ENCODE measurements at places on chromosomes 5 and 9.

GRCh38 chr9:33125461-33125860 lies 41.7 kb downstream of the B4GALT1 start:
- DNase-seq: no peak

DNA sequence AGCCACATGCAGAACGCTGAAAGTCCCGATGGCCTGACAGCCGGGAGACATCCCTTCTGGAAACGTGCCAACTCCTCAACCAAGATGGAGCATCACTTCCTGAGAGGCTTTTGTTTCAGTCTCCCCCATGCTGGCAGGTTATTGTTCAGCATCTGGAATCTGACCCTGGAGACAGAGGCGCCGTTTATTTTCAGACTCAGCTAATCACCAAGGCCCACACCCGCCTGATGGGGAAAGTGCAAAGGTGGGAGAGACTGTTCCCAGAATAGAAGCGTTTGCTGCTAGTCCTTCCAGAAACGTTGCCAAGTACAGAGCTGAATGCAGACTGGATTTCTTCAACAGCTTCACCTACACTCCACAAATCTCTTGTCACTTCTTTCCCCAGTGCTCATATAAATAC lies 41.8 kb upstream of the S1PR3 start:
- DNase-seq: peak; percentile 73

- DNase-seq: no peak
These were observed 1.6 kb upstream of the PHYKPL start for GRCh38 chr5:178234121-178234749.

DNA sequence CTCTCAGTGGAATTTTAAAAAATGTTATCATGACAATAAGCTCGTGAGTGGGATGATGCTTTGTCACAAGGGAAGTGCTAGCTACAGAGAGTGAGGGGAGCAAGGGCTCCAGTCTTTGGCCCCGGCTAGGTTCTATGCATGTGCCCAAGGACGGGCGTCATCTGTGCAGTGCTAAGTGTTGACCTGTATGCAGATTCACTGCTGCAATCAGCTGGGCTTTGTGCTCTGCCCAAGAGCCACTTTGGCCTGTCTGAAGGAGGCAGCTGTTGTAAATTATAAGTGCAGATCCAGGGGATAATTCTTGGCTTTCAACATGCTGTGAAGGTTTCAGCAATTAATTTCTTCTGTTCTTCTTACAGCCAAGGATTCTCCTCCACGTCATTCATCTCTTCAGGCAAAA lies 268.6 kb downstream of the PSAT1 start:
- no peak for DNase-seq

GRCh38 chr9:76419782-76420380 lies 25.7 kb upstream of the RFK start:
- DNase-seq: no peak

- no peak for DNase-seq
These were observed 201.1 kb downstream of the NNT start for GRCh38 chr5:43804041-43804440.

DNA sequence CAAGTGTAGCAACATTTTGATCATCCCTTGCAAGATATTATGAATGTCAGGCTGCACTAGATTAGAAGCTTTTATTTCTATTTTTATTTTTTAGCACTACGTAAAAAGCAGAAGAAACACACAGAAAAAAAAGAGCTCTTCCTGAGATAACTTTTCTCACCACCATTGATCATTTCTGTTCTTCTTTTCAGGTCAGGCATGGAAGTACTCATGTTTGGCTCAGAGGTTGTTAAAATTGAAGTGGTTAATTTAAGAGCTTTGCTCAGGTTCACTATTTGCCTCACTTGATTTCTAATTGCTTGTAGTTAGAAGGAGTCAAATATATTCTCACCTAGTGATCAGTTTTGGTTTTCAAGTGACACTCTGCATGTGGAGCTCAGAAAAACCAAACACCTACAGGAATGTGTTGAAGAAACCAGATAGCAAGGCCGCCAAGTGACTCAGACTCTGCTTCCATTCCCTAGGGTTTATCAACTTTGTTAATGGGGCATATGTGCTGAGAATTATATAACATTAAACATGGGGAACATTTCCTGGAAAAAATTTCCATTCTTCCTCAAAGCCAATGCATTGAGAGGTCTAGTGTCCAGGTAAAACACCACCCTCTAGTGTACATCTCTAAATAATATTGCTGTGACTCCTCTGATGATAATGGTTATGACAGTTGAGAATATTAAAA lies 679.8 kb downstream of the CETN3 start:
- no peak for DNase-seq

DNA sequence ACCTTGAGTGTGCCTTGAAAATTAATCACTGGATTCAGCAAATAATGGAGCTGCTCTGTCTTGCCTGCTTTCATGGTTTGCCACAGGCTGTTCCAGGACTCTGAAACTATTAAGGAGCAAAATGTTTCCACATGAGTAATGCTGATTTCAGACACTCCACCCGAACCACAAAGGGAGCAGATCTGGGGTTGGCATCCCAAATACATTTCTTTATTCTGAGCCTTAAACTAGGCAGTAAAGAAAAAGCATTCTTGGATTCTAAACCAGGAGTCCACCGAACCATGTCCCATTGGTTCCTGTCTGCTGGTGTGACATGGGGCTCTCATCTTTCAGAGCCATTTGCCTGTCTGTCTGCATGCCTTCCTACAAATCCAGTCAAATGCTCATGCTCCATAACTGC lies 10.1 kb upstream of the C1QTNF3 start:
- no peak for DNase-seq

DNA sequence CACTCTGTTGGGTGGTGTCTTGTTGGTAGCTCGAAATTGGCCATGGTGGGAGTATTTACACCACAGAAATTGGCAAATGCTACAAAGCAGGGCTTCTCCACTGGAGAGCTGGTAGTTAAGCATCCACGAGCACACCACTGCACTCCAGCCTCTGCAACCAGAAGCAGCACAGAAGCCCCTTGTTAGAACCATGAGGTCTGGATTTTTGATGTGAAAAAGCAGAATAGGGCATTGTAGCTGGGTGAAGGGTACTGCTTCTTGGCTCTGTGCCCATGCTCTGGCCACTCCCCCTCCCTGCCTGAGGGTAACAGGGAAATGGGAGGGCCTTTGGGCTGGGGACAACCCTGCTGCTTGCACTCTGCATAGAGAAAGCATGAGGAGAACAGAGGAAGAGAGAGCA lies 81.2 kb upstream of the UBTD2 start:
- DNase-seq: no peak

- DNase-seq: no peak
These were observed 60.4 kb downstream of the USP20 start for GRCh38 chr9:129895376-129896268.

DNA sequence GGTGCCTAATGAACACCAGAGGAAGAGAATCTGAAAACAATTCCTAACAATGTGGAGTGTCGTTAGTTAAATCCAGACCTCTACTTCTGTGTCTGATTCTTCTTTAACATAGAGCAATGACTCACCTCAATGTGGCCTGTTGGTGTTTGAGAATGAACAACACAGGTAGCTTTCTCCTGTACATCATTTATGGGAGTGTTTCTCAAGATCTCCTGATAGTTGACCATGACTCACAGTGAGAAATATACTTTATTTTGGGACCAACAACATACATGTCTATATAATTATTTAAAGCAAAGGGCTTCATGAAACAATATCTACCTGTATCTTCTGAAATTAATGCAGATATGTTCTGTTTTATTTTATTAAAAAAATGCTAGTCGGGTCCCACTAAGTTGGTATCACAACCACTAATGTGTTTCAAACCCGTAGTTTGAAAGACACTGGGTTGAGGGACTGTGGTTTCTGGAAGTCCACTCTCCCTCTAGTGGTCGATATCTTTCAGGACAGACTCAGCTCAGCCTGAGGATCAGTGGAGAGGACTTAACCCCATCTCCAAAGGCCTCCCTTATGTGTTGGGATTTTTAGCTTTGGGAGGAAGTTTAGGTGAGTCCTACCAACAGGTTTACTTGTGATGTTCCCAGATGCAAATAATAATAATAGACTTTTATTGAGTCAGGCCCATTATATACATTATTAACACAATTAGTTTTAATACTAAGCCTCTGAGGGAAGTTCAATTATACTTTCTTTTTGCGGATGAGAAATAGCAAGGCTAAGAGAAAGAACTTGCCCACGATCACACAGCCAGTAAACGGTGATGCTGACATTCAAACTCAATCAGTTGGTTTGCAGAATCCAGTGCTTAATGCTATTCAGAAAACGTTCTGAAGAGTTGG lies 70.0 kb upstream of the KLF9 start:
- DNase-seq: no peak

GRCh38 chr9:108272349-108272899 lies 583.4 kb downstream of the ACTL7B start:
- DNase-seq: no peak

- no peak for DNase-seq
These were observed 91.2 kb downstream of the RFX3 start for GRCh38 chr9:3434594-3434993.

GRCh38 chr5:168110870-168111832 lies 180.3 kb upstream of the WWC1 start:
- DNase-seq: no peak

GRCh38 chr5:33743099-33743498 lies 148.7 kb downstream of the ADAMTS12 start:
- DNase-seq: no peak

GRCh38 chr9:68762570-68762969 lies 57.5 kb downstream of the PIP5K1B start:
- no peak for DNase-seq

- no peak for DNase-seq
These were observed 587.9 kb downstream of the MTRR start for GRCh38 chr5:8456846-8457186.

DNA sequence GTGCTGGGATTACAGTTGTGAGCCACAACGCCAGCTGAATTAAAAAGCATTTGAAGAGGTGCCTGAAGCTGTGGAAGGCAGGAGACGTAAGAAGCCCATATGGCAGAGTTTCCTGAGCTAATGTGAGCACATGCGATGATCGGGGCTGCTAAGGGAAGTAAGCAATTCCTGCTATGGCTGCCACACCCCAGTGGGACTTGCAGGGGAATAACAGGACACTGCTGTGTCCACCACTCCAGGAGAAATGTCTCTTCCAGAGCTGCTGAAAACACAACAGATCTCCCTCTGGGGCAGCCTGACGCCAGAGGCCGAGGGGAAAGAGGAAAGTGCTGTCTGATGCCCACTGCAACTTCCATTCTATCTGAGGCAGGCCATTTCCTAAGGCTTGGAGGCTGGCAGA lies 46.2 kb upstream of the ANKRD55 start:
- no peak for DNase-seq

DNA sequence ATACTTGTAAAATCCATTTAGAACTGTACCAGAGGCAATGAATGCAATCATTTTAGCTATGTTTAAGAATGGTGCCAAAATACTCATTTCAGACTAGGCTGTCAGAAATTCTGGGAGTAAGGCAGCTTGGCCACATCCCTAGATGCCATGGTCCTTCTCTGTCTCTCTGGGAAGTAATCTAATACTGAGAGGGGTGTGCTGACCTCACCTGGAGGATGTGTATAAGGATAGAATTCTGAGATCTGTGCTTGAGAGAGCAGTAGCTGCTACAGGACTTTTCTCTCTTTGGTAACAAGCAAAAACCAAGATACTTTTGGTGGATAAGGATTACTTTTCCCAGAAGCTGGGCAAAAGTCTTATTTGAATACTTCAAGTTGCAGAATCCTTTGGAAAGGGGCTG lies 68.1 kb upstream of the MRPS30 start:
- no peak for DNase-seq

DNA sequence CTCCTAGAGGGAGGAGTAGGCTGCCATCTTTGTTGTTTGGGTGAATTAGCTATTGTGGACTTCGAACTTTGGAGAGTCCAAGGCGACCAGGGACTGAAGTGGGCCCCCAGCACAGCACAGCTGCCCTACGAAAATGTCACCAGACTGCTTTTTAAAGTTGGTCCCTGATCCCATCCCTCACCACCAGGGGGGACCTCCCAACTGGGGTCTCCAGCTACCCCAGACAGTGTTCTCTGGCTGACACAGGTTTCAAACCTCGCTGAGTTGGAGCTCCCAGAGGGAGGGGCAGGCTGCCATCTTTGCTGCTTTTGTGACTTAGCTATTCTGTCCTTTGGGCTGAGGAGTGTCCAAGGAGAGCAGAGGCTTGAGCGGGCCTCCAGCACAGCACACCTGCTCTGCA lies 45.7 kb upstream of the ADRB2 start:
- DNase-seq: no peak

GRCh38 chr5:8520917-8521316 lies 652.0 kb downstream of the MTRR start:
- DNase-seq: no peak

GRCh38 chr9:131739133-131739958 lies 530 bp downstream of the RAPGEF1 start:
- no peak for DNase-seq

- DNase-seq: no peak
These were observed 78.5 kb downstream of the CACNA1B start for GRCh38 chr9:137956039-137956438.

GRCh38 chr9:121059998-121060636 lies 10.0 kb upstream of the C5 start:
- DNase-seq: peak; percentile 32

- no peak for DNase-seq
These were observed 2.8 kb downstream of the ST8SIA4 start for GRCh38 chr5:100900142-100900795.

DNA sequence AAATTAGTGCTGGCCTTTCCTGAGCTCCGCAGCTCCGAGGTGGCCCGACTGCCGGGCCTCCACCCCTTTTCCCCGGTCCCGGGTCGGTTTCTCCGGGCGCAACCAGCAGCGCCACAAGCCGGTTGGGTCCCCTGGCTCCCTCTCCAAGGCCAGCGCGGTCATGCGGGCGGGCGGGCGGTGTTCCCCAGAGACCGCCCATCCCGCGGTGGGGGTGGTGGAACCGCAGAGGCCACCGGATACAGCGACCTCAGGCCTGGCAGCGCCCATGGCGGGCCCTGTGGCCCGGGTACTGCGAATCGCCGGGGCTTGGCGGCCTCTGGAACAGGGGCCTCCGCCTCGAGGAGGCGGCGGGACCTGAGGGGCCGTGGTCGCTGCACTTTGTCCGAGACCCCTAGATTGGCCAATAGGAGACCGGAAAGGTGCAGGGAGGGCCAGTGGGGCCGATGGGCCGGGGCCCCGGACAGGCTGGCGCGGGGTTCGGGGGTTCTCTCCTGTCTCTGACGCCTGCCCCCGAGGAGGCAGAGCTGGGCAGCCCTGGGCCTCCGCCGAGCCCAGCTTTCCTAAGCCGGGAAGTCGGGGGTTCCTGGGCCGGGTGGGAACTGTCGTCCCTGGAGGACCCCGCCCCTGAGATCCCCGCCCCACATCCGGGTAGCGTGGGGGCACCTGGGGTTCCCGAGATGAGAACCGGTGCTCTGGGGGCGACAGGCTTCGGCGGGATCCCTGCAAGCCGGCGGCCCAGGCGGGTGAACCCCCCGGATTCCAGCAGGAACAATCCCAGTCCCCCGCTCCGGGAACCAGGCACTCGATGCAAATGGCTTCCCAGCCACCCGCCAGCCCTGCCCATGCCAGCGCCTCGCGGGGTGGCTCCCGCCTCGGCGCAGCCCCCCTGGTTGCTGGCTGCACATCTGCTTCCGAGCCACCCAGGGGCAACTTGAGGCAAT lies 293.9 kb downstream of the ZSWIM6 start:
- no peak for DNase-seq
